ENCODE measurements at places on chromosomes 7 and 10.
A peak's percentile ranks its signal among the peaks of the same experiment; 100 is the strongest.

DNA sequence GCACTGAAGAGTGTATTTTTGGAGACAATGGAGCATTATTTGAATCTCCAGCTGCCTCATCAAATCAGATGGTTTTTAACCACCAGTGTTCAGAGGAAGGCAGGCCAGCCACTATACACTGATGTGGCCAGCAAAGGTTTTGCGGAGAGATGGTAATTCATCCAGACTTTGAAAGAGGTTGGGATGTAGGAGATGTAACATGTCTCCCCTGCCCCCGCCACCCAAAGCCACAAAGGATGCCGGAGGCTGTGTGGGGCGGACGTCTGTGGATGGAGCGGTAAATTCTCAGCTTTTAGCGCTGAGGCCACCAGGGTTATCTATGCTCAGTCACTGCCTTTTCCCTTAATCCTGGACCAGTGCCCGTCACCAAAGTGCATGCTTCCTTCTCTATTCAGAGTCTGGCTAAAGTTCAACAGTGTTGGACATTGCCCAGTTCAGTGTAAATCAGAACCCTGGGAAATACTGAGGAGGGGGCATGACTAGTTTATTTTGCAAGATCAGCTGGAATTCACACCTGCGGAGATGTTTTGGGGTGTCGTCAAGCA, 3.7 kb upstream of the TRIP6 start:
- DNase-seq = no peak

- no peak for DNase-seq
These were observed 24.7 kb upstream of the TSPAN13 start for GRCh38 chr7:16728811-16729210.

GRCh38 chr10:48187126-48187525, 87.4 kb downstream of the FRMPD2 start:
- DNase-seq = no peak

DNA sequence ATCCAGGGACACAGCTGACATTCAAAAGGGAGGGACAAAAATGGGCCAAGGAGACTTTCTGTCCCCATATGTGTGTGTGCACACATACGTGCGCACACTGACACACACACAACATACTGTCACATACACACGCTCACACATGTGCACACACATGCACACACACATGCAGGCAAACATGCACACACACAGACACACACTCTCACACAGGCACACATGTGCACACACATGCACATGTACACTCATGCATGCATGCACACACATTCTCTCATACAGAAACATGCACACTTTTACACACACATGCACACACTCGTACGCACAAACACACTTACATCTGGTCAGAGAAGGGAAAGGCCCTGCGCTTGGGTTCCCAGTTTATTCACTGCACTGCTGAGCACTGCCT, 155.1 kb upstream of the MKI67 start:
- DNase-seq = no peak

- peak; percentile 97 for DNase-seq
These were observed 3.4 kb downstream of the DNMBP start for GRCh38 chr10:100006243-100006886.

- peak; percentile 99 for DNase-seq
These were observed 40.7 kb downstream of the MRPL32 start for GRCh38 chr7:42972699-42973500.

DNA sequence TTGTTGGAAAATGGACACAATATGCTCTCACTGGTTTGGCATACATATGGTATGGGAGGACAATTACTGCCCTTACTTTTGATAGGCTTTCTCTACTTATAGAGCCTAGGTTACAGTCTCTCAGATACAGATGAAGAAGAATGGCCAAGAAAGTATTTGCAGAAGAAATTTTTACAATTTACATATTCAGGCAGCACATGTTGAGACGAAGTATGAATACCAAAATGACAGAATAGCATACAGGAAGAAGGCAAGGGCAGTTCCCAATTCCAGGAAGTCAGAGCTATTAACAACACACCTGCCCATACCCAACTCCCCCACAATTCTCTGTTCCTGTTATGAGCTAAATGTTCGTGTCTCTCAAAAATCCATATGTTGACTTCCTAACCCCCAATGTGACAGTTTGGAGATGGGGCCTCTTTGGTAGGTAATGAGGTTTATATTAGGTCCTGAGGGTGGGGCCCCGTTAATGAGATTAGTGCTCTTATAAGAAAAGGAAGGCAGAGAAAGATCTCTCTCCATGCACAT, 67.8 kb downstream of the DOCK4 start:
- DNase-seq = no peak

- no peak for DNase-seq
These were observed 248.3 kb downstream of the EBF3 start for GRCh38 chr10:129715805-129716204.

DNA sequence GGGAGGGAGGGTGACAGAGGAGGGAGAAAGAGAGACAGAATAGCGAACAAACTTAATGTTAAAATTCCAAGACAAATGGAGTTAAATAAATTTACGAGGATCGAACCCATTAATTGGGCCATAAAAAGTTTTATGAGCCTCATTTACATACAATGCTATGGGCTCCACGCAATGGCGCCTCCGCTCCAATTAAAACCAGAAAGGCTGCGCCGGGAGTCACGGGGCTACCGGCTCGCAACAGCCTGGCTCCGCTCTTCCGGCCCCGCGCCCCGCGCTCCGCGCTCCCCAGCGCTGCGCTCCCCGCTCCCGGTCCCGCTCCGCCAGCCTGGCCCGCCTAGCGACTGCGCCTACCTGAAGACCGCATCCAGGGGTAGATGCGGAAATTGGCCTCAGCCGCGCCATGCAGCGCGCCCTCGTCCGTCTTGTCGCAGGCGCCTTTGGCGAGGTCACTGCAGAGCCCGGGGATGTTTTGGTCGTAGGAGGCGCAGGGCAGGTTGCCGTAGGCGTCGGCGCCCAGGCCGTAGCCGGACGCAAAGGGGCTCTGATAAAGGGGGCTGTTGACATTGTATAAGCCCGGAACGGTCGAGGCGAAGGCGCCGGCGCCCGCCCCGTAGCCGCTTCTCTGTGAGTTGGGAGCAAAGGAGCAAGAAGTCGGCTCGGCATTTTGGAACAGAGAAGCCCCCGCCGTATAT, 513 bp downstream of the HOXA7 start:
- no peak for DNase-seq

- DNase-seq = no peak
These were observed 716.5 kb upstream of the KCND2 start for GRCh38 chr7:119556436-119556835.

- DNase-seq = no peak
These were observed 65.7 kb downstream of the RAB11FIP2 start for GRCh38 chr10:117980755-117981702.

GRCh38 chr7:47783456-47784223, 164.6 kb downstream of the PKD1L1 start:
- DNase-seq = peak; percentile 97

GRCh38 chr10:80081801-80082750, 3.6 kb downstream of the TMEM254 start:
- DNase-seq = peak; percentile 44

DNA sequence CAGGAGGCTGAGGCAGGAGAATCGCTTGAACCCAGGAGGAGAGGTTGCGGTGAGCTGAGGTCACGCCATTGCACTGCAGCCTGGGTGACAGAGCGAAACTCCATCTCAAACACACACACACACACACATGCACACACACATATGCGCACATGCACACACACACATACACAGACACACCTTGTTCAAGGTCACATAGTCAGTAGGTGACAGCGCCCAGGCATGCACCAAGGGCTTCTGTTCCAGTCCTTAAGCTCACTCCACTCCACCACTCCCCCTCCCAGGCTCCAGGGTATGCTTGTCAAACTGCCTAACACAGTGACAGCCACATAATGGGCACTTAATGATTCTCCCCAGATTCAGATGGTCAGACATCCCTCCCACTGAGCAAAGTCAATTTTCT, 37.0 kb downstream of the KCNMA1 start:
- no peak for DNase-seq

DNA sequence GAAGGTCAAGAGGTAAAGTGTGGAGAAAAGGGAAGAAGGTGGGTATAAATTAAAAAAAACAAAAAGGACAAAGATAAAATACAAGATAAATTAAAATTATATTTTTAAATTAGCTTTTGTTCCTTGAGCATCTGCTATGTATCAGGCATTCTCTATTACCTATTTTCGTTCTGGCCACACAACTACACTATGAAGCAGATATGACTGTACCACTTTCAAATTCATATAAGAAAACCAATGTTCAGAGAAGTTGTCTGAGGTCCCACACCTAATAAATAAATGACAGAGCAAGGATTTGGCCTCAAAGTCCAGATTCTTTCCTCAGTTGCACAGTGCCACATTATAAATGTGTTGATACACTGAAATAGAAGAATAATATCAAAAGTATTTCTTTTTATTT, 103.8 kb upstream of the PCDH15 start:
- DNase-seq = no peak

DNA sequence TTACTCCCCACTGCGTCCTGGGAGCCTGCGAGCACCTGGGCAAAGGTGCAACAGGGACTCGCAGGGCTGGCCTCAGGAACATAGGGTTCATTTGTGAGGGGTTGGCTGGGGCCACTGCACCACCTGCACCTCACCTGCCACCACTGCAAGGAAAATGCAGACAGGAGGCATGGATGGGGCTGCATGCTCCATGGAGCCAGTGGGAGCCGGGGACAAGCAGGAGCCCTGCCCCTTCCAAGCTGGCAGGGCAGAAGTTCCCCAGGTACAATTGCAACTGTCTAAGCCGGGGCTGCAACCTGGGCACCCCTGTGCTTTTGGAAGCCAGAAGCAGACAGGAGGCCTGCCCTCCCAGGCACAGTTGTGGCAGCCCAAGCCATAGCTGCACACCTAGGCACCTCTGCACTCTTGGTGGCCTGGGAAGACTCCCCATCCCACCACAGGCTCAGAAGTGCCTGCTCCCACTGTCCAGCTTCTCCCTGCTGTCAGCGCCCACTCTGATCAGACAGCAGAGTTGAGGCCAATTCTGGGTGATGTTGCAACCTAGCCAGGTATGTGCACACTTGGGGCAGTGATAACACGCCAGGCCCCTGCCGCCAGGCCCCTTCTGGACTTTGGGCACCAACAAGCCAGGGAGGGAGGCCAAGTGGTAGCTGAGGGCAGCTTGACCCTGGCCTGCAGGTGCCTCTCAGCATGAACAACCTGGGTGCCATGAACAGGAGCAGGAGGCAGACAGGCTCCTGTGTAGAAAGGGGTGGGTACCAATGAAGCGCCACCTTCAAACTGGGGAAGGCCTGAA, 58.2 kb downstream of the TMEM106B start:
- DNase-seq = no peak

DNA sequence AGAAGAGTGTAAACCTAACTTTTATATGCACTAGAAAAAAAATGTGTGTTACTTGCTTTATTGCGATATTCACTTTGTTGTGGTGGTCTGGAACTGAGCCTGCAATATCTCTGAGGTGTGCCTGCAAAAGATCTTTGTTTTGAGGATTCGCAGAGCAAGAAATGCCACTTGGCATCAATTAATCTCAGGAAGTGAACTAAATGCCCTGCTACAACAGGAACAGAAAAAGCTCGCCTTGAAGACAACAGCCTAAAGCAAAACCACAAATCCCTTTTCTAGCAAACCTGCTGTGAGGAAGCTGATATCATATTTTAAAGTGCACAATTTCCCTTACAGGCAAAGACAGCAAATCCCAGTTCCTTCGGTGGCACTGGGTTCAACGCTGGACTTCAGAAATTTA, 675.8 kb downstream of the KCNMA1 start:
- no peak for DNase-seq

GRCh38 chr7:98935811-98936210, 57.5 kb downstream of the TRRAP start:
- peak; percentile 46 for DNase-seq

GRCh38 chr7:28723336-28723735, 234.8 kb downstream of the TRIL start:
- DNase-seq = no peak
